RPMI7951 (cell line): ENCODE measurements at places on chromosomes 5 and 9.

- DNase-seq = no peak
Observed at GRCh38 chr5:171420431-171421241, 1.2 kb downstream of the FGF18 start.

GRCh38 chr9:4507306-4508130 is 17.2 kb downstream of the SLC1A1 start:
- DNase-seq = no peak

- no peak for DNase-seq
Observed at GRCh38 chr5:38263983-38264382, 5.6 kb downstream of the EGFLAM start.

GRCh38 chr5:135147294-135148090 is 113.5 kb upstream of the PITX1 start:
- no peak for DNase-seq

DNA sequence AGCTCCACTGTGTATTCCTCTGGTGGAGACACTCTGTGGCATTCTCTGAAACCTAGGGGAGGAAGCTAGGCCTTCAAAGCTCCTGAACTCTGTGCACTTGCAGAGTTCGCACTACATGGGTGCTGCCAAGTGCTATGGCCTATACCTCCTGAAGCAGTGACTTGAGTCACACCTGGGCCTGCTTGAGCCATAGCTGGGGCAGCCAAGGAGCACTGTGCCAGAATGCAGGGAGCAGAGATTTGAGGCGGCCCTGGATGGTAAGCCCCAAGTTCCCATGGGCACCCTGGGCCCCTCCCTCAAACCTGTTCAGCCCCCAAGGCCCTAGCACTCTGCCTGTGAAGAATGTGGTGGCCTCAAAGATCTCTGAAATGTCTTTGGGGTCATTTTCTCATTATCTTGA is 212.9 kb downstream of the SPATA31A6 start:
- no peak for DNase-seq

- peak; percentile 8 for DNase-seq
Observed at GRCh38 chr9:6247266-6247665, 31.7 kb downstream of the IL33 start.
